ENCODE measurements at places on chromosomes 1 and 21. TPM values are rescaled to one million over a fixed set of nuclear protein-coding genes. Genes with fewer than 3 reads are reported as not detected.

The CRP gene
- polyA plus RNA-seq, result not detected

The GBP1 gene
- polyA plus RNA-seq, result 39.3 TPM

The RHCE gene
- polyA plus RNA-seq, result 0.60 TPM

The C4BPB gene
- 0.48 TPM for polyA plus RNA-seq

The ELAPOR1 gene
- polyA plus RNA-seq, result 66.0 TPM

GRCh38 chr21:32599091-32599490 is 13.1 kb downstream of the CFAP298 start:
- no peak for DNase-seq

Data from large intestine (tissue), 12 donors.